ENCODE measurements at places on chromosomes 3 and 15. TPM values are rescaled to one million over a fixed set of nuclear protein-coding genes. Genes with fewer than 3 reads are reported as not detected.

RPS27L gene
- 89.6 TPM for total RNA-seq

LTF gene
- total RNA-seq: not detected

PP2D1 gene
- not detected for total RNA-seq

PPARG gene
- total RNA-seq: 7.1 TPM

ZNF662 gene
- 0.35 TPM for total RNA-seq

GPR87 gene
- total RNA-seq: 69.9 TPM

SCG3 gene
- not detected for total RNA-seq

ANXA2 gene
- total RNA-seq: 4,516 TPM

PRR20G gene
- not detected for total RNA-seq

GABRR3 gene
- total RNA-seq: not detected

ZNF385D gene
- not detected for total RNA-seq

GOLGA8S gene
- total RNA-seq: not detected

FLNB gene
- total RNA-seq: 228 TPM

DISP2 gene
- under 0.01 TPM for total RNA-seq

GPR156 gene
- total RNA-seq: 0.14 TPM

LMLN gene
- total RNA-seq: 4.4 TPM

MYO5C gene
- 21.0 TPM for total RNA-seq

SENP8 gene
- 3.5 TPM for total RNA-seq

CIB2 gene
- total RNA-seq: 9.4 TPM

ALPK3 gene
- 0.28 TPM for total RNA-seq

CLEC3B gene
- 0.79 TPM for total RNA-seq

BCHE gene
- total RNA-seq: 0.92 TPM

PCSK6 gene
- 7.8 TPM for total RNA-seq

DPPA2 gene
- not detected for total RNA-seq

STRIT1 gene
- not detected for total RNA-seq

RLBP1 gene
- total RNA-seq: not detected

SLC24A5 gene
- total RNA-seq: not detected

UCN2 gene
- 15.2 TPM for total RNA-seq

C3orf33 gene
- total RNA-seq: 2.8 TPM

CDCP1 gene
- total RNA-seq: 37.9 TPM

NANOGP8 gene
- total RNA-seq: not detected

PLCB2 gene
- total RNA-seq: 1.4 TPM

GOLGA6B gene
- total RNA-seq: not detected

INSYN1 gene
- total RNA-seq: 6.9 TPM

MAP2K5 gene
- total RNA-seq: 4.3 TPM

C3orf49 gene
- total RNA-seq: not detected

SERPINI2 gene
- total RNA-seq: not detected

ISLR2 gene
- not detected for total RNA-seq

TMEM202 gene
- not detected for total RNA-seq

FSD2 gene
- not detected for total RNA-seq

NECTIN3 gene
- total RNA-seq: 5.0 TPM

KNG1 gene
- not detected for total RNA-seq

HYAL3 gene
- 19.0 TPM for total RNA-seq

GRIP2 gene
- 0.28 TPM for total RNA-seq

TLR9 gene
- total RNA-seq: 0.07 TPM

CHST2 gene
- total RNA-seq: 3.9 TPM

ITIH1 gene
- not detected for total RNA-seq

IMPG2 gene
- 0.05 TPM for total RNA-seq

COL6A5 gene
- not detected for total RNA-seq

AADACL2 gene
- not detected for total RNA-seq

FBXO40 gene
- total RNA-seq: not detected

ITIH3 gene
- total RNA-seq: not detected

IL17RD gene
- 6.1 TPM for total RNA-seq

SNX22 gene
- 0.05 TPM for total RNA-seq

P2RY1 gene
- total RNA-seq: 6.6 TPM

TM6SF1 gene
- not detected for total RNA-seq

POLR2H gene
- total RNA-seq: 182 TPM

RFT1 gene
- 28.8 TPM for total RNA-seq

MIX23 gene
- 35.0 TPM for total RNA-seq

Measured in airway epithelial cell (primary cell).